Left forelimb (tissue), 1 donor: ENCODE measurements at places on chromosomes 1 and 21.

DNA sequence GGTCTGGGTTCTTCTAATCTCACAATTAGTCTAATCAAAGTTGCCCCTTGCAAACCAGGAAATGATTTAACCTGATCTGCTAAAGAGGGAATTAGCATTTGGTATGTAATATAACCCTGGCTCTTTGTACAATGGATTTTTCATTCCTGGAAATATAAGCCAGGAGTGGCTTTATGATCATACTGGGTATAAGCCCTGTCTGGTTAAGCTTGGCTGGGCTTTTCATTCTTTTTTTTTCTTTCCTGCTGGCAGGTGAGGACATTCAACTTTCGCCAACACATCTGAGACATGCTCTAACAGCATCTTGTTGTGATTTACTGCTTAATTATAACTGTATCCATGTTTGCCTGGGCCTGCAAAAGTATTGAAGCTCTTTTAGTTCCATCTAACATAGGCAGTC is 20.4 kb upstream of the SDE2 start:
- DNase-seq: no peak

- DNase-seq: no peak
Measured at GRCh38 chr1:61612602-61613001, 112.3 kb downstream of the TM2D1 start.

DNA sequence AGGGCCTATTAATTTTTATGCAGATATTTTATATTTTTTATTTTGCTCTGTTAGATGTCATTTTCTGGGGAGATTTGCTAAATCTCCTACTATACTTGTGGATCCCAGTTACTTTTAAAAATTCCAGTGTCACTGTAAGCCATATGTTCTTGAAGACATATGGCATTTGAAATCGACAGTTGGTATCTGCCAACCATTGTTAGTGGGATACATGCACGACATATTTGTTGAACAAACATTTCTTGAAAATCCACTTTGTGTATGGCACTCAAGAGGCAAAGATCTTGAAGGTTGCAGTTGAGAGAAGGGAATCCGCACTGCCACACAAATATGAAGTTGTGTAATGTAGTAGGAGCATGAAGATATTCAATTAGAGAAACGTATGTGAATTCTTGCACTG is 287.7 kb downstream of the HHAT start:
- no peak for DNase-seq

DNA sequence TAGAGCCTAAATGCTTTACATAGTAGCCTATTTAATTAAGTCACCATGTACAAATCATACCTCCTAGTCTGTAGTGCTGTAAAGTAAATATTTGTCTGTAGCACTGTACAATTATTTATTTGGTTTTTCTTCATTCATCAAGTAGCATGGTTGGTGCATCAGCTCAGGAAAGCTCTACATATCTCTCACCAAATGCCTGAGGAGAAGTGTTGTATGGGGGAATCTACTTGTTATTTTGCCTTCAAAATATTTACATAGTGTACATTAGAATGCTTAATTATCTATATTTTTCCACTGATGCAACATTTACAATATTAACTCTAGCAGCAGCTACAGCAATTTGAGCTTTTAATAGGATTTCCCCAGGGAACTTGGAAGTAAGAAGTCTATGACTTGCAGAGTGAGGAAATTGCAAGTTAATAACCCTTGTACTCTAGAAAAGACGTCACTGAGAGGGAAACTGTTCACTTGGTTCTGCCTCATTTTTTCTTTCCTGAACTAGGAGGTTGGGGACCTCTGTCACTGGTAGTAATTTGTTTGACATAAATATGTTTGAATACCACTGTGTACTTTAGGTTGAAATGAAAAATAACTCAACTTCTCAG is 207.4 kb downstream of the PDE4B start:
- no peak for DNase-seq

- no peak for DNase-seq
Measured at GRCh38 chr21:22582026-22582425, 1583.8 kb downstream of the NCAM2 start.

- no peak for DNase-seq
Measured at GRCh38 chr1:85888921-85889320, 180.7 kb upstream of the ZNHIT6 start.

DNA sequence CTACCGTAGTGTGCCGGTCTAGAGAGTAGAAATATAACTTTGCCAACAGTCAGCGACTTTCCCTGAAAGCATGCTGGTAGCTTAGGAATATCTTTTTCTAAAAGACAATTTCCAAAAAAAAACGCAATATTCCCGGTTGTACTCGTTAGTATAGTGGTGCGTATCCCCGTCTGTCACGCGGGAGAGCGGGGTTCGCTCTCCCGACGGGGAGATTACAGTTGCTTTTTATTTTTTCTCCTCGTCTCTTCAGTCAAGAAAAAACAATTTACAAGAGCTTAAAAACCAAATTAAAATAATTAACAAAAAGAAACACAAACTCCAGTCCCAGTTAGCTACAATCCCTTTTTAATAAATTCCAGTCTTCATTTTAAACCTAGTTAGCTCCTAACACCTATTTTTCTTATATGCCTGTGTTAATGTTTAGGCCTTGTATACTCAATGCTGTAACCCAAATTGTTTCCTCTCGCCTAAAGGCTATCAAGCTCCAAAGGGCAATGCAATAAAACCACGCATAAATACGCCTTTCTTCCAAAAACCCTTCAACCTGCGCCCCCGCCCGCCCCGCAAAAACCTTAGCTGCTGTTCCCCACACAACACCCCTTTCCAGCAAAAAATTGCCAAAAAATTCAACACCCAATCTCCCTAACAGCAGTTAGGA is 7.8 kb downstream of the HSPA6 start:
- no peak for DNase-seq

GRCh38 chr1:37434292-37435225 is 39.8 kb upstream of the ZC3H12A start:
- DNase-seq: peak; percentile 75

- no peak for DNase-seq
Measured at GRCh38 chr1:25628741-25629421, 12.3 kb downstream of the MAN1C1 start.

DNA sequence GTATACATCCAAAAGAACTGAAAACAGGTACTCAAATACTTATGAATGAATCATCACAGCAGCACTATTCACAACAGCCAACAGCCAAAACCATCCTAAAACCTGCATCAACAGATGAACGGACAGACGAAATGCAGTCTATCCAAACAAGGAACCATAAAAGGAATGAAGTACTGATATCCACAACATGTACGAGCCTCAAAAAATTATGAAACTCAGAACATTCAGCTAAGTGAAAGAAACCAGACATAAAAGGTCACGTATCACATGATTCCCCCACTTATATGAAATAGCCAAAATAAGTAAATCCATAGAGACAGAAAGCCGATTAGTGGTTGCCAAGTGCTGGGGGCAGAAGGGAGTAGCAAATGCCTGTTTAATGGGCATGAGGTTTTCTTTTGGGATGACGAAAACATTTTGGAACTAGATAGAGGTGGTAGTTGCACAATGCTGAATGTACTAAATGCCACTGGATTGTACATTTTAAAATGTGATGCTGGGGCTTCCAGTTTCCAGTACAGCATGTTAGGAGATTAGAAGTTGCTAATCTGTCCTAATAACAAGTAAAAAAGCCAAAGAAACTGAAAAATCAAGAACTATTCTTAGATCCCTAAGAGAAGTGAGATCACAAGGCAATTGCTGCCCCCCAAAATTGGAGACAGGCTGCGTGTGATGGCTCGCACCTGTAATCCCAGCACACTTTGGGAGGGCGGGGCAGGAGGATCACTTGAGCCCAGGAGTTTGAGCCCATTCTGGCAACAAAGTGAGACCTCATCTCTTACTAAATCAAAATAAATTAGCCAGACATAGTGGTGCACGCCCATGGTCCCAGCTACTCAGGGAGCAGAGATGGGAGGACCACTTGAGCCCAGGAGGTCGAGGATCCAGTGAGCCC is 25.3 kb downstream of the CLSTN1 start:
- no peak for DNase-seq

GRCh38 chr1:69569175-69569541 is 1.4 kb downstream of the LRRC7 start:
- no peak for DNase-seq

DNA sequence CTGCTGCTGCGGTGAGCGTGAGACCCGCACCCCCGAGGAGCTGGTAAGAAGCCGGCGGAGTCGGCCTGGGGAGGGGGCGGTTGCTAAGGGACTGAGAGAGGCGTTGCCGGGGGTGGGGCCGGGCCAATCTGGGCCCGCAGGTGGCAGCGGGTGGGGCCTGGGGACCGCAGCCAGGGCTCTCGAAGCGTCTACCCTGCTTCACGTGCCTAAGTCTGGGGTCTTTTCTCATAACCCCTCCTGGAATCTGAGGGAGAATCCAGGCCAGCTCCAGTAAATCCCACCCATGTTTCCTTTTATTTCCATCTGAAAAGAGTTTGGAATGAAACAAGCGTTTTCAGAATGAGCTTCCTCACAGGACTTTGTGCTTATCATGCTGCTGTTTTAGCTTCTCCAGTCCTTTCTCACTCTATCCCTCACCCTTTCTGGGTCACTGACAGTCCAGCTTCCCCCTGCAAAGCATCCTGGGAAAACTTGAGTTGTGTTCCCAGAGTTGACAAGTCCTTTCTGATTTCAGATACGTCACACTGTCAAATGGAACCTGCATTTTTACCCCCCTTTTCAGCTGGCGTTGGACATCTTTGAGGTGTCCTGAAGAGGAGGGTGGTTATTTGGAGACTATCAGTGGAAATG is 431 bp downstream of the CLCN6 start:
- DNase-seq: no peak

DNA sequence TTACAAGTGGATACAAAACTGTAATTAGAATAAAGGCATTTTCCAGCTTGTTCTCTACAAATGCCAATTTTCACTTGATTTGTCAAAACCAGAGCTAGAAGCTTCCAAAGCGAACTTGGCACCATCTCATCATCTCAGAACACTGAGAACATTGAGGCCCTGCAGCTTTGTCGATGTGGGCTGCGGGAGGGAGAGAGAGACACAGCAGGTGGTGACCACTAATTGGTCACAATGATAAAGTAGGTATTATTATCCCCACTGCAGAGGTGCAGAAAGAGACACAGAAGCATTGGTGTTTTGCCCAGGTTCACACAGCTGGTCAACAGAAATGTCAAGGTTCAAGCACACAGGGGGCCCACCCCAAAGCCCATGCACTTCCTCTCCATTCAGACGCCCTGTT is 72.2 kb upstream of the KRTAP19-8 start:
- no peak for DNase-seq

DNA sequence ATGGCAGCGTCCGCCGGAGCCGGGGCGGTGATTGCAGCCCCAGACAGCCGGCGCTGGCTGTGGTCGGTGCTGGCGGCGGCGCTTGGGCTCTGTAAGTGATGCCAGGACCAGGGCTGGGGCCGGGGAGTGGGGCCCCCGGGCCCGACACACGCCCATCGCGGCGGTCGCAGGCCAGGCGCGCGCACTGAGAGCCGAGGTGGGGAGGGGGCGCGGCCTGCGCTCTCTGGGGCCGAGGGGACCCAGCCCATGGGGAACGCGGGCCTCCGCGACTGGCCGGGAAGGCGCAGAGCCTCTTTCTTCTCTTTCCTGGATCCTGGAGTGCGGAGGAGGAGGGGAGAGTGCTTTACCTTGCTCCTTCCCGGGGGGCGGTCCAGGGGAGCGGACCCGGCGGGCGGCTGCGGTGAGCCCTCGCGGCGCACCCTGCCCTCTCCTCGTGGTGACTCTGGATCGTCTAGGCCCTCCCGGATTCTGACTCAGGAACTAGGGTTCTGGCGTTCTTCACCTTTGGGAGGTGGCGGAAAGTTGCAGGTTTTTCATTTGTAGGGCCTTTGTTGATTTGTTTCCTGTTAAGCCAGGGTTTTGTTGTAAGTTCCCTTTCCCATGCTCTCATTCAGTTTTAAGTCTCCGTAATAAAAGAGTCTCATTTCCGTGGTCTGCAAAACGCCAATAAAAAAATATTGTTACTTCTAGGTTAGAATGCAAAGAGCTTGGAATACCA is 529 bp downstream of the MPZL1 start:
- no peak for DNase-seq

- DNase-seq: no peak
Measured at GRCh38 chr21:34034369-34035014, 38.9 kb upstream of the MRPS6 start.

DNA sequence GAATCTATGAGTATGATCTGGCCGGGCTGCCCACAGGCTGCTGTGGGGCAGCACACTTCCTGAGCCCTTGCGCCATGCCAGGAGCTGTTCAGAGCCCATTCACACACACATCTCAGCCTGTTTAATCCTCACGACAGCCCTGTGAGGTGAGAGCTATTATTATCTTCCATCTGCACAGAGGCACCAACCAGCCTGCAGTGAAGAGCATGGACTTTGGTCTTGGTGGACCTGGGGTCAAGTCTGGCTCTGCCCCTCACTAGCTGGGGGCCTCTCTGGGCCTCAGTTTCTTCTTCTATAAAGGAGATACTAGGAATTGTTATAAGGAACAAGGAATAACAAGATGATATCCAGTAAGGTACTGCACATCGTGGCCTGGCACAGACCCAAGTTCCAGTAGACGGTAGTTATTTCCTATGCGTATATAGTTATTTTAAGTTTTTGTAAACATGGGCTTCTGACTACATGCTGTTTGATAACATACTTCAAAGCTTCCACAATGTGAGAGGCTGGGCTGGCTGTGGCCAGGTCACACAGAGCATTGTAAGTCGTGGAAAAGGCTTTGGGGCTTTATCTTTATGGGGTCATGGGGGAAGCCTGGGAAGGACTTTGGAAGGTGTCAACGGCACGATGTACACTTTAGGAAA is 3.4 kb upstream of the PADI2 start:
- DNase-seq: no peak

DNA sequence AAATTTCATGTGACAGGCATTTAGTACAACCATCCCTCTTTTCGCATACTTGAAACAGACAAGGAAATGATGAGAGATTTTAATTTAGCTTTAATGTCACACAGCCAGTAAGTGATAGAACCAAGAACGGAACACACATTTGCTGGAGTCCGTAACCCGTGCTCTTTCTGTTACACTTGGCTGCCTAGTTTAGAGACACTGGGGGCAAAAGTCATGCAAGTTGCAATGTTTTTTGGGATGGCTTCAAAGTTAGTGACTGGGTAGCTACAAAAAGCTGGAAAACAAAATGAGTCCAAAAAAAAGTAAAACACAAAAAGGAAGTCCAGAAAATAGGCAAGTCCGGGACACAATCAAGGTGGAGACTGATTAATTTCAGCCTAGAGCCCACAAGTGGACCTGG is 5.9 kb downstream of the NID1 start:
- no peak for DNase-seq

DNA sequence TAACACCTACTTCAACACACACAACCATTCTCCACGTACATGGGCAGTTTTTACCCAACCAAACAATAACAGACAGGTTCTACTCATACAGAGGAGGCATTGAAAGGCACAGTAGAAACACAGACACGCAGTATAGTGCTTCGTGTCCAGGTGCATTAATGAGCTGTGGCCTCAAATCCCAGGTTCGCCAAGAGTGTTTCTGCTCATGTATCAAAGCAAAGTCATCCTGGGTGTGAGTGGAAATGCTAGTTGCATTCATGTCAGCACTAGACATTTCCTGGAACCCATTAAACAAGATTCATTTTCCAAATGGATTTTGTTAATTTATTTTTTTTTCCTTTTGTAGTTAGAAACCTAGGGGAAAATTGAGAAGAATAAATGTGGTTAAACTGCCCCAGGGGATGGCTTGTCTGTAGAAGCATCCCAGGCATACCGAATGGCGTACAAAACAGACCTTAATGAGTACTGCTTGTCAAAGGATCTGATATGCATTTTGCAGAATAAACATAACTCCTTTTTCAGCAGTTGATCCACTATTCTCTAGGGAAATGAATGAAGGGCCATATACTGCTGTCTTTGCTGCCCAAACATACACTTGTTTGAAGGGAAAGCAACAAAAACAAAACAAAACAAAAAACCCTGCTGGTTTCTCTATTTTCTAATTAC is 298.6 kb upstream of the ST6GALNAC5 start:
- no peak for DNase-seq

GRCh38 chr1:212557739-212558692 is 50.5 kb upstream of the ATF3 start:
- DNase-seq: peak; percentile 81
